Fibroblast of the aortic adventitia (primary cell): ENCODE measurements at places on chromosomes 3 and 15. TPM values are rescaled to one million over a fixed set of nuclear protein-coding genes. Genes with fewer than 3 reads are reported as not detected.

DNA sequence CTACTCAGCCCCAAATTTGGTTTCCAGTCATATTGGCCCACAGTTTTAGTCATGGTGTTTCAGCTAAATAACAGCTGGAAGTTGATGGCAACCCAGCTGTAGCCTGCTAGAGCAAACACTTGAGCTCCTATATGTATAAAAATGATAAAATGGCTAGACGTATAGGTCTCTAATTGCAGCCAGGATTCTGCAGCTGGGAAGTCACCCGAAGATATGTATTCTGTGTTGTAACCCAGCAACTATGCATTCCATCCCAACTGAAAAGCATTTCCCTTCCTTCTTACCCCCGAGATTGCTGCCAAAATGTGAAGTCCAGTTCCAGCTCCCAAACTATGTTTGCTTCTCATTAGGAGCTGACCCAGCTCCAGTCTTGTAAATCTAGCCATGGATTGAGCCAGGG is 408.4 kb downstream of the AGBL1 start:
- no peak for DNase-seq

DNA sequence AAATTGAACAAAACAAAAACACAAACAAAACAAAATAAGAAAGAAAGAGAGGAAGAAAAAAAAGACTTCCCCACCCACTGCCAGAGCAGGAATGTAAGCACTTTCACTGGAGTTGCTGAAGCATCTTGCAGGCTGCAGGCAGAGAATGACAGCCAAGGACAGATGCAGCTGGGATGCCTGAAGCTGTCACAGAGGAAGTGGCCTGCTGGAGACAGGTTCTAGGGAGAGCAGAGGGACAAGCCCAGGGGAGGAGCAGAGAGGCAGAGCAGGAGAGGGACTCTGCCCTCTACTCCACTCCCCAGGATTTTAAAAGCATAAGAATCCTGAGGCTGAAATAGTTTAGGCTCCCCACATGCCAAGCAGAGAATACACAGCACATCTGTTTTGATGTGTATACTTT is 326.2 kb downstream of the TUSC7 start:
- DNase-seq = no peak

The NPAP1 gene
- 0.16 TPM in 1 of 2 replicates, not detected in the other for total RNA-seq

The GABRR3 gene
- total RNA-seq = not detected in 2 replicates

The HEMK1 gene
- total RNA-seq = 5.0 and 14.4 TPM in 2 replicates

The PCOLCE2 gene
- total RNA-seq = 31.6 and 98.4 TPM in 2 replicates

- peak; percentile 10 for DNase-seq
Observed at GRCh38 chr15:79943820-79944219, 27.2 kb downstream of the BCL2A1 start.

The CHRM5 gene
- not detected in 2 replicates for total RNA-seq

GRCh38 chr3:110210086-110210660 is 861.4 kb upstream of the NECTIN3 start:
- DNase-seq = no peak
